ENCODE measurements at places on chromosomes 16 and 17.

GRCh38 chr16:74261068-74261467, 35.5 kb upstream of the PSMD7 start:
- DNase-seq = no peak

DNA sequence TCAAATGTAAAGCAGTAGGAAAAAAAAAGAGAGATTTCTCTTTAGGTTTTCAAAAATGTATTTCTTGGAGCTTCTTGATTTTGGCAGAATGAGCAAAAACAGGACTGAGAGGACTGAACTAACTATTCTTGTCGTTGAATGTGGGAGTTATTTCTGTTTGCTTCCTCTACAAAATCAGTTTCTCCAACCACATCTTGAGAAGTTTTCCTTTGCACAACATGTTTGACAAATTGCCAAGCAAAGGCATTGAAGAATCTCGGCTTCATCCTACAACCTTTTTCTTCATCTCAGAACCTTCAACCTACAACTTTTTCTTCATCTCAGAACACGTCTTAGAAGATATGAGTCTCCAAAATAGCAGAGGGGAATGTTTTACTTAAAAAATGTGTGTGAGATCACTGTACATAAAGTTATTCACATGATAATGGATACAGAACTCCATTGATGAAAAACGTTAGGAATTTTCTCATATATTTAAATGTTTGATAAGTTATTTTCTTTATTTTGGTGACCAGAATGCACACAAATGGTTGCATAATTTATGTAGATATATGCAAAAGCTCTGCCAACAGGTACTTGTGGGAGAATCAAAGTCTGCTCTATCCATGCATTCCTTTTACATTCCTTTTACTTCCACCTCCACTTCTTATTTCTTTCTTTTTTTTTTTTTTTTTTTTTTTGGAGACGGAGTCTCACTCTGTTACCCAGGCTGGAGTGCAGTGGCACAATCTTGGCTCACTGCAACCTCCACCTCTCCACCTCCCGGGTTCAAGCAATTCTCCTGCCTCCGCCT, 370.0 kb downstream of the KCNJ2 start:
- no peak for DNase-seq

DNA sequence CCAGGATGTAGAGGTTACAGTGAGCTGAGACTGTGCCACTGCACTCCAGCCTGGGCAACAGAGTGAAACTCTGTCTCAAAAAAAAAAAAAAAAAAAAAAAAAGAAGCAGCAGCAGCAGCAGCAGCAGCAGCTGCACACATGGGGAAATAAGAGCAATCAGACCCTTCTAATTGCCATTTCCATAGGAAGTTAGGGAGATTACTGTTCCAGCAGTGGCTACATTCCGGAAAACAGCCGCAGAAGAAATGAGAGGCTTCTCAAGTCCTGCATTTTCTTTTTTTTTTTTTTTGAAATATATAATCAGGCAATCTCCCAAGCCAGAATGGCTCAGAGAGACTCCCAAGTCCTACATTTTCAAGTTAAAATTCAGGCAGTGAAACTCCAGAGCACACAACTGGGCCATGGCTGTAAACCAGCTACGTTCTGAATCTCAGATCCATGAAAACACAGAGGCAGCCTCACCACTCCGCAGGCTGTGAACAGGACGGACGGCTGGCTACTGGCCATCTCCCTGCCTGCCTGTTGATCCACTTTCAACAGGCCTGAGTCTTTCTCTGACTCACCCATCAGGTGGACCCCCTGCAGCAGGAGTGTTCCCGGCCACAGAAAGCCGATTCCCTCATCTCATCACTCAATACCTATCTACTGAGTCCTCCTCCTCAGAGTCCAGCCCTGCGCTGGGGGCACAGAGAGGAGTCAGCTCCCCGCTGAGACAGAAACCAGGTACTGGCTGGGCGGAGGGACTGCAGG, 15.0 kb downstream of the TRPV1 start:
- DNase-seq = no peak

DNA sequence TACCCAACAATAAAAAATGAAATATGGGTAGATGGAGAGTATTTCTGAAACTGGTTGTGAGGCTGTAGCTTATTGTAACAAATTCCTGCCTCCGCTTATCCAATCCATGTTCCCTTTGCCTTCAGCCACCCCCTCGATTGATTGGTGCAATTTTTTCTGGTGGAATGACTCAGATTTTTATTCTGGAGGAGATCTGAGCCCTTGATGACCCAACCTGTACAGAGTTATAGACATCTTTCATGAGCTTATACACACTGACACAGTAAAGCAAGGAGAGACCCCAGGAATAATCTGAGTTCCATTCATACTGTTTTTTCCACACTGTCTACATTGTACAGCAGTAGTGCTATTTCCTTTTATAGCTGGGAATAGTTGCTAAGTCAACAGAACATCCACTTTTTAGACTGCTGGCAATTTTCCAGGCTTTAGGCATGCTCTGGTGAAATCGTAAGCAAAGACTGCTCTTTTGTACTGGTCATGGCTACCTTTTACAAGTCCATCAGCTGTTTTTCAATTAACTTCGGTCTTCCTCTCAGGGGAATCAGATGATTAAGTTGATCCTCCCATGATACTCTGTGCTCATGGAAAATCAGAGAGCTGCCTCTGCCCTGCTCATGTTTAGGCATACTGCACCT, 30.1 kb downstream of the CCL4 start:
- no peak for DNase-seq

- no peak for DNase-seq
Observed at GRCh38 chr17:44279666-44280391, 11.9 kb upstream of the SLC4A1 start.

- DNase-seq = no peak
Observed at GRCh38 chr16:78729687-78730086, 630.2 kb downstream of the WWOX start.

DNA sequence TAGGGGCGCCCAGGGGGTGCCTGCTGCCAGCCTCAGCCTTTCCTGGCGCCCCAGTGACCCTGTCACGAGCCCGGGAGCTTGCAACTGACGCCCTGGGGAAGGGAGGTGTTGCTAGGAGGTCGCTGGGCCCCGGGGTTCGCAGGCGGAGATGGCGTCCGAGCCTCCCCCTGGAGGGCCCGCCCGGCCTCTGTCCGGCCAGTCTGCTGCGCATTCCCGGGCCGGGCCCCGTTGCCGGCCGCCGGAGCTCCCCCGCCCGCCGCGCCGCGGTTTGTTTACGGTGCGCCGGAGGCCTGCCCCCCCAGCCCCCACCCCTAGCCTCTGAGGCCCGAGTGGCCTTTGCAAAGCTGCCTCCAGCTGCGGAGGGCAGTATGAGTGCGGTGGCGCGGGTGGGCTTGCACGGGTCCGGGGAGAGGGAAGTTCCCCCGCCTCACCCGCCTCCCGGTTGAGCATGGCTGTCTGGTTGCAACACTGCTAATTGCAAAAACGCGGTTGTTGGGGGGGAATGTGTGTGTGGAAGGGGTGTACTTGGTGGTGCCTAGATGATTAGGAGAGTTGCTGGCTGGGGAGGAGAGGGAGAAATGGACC, 514 bp downstream of the THRA start:
- no peak for DNase-seq

GRCh38 chr17:57959929-57960328, 4.7 kb upstream of the CUEDC1 start:
- no peak for DNase-seq

All from NCI-H2107 (cell line).